Activated naive CD4-positive, alpha-beta T cell (primary cell): ENCODE measurements at places on chromosomes 12 and 14.

- no peak for DNase-seq
Observed at GRCh38 chr14:105212541-105213300, 31.6 kb upstream of the NUDT14 start.

GRCh38 chr14:59474172-59474571, 9.0 kb upstream of the GPR135 start:
- no peak for DNase-seq

DNA sequence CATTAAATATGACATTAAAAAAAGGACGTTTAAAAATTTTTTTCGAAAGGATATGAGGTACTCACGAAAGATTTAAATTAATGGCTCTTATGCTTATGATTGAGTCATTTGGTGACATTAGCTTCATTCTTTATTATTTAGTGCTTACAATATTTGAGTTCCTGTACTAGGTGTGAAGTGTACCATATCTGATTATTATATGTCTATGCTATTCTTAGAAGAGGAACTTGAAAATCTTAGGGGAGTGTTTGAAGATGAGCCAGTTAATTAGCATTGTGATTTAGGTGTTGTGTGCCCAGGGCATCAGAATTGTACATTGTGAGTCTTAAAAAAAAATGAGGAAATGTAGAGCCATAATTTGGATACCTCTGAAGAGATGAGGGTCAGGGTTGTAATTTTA, 118.6 kb downstream of the FUT8 start:
- no peak for DNase-seq

DNA sequence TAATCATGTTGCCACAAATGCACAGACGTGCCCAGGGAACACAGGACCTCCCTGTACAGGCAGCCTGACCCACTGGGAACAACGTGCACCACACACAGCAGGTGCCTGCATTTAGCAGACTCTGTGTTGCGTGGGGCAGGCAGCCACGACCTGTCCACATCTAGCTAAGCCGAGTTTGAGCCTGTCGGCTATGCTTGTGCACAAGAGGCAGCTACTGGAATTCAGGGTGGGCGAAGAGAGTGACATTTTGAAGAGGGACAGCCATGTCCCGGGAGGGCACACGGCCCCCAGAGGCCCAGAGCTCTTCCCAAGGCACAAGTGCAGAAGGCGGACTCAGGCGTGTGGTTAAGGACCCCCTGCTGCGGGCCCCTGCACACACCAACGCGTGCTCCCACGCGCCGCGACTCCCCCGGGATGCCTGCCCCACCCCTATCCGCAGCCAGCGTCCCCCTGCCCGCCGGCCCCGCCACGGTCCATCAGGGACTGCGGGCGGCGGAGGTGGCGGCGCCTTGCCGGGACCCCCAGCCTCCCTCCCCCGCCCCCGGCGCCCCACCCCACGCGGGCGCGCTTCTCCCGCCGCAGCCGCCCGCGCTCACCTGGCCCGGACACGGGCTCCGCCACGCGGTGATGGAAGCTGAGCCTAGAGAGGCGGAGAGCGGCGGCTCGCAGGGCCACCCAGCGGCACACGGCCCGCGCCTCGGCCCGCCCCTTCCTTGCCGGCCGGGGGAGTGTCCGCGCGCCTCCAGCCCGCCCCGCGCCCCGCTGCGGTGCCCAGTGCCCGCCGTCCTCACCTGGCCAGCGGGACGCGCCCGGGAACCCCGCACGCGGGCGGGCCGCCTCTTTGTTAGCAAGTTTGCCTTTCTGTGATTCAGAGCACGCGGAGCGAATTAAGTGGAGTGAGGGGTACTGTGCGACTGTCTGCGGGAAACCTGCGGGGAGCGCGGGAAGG, 125.3 kb upstream of the PRMT8 start:
- DNase-seq = no peak

DNA sequence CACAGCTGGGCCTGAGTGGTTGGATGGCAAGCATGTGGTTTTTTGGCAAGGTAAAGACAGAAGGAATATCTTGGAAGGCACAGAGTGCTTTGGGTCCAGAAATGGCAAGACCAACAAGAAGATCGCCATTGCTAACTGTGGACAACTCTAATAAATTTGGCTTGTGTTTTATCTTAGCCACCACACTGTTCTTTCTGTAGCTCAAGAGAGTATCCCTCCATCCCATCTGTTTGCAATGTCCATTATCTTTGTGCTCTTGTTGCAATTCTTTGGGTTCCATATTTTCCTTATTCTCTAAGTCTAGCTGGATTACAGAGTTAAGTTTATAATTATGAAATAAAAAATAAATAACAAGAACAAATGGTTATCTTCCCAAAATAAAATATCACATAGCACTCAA, 6.7 kb upstream of the DAAM1 start:
- DNase-seq = no peak

GRCh38 chr14:23345987-23346692, 6.5 kb downstream of the SLC22A17 start:
- no peak for DNase-seq

DNA sequence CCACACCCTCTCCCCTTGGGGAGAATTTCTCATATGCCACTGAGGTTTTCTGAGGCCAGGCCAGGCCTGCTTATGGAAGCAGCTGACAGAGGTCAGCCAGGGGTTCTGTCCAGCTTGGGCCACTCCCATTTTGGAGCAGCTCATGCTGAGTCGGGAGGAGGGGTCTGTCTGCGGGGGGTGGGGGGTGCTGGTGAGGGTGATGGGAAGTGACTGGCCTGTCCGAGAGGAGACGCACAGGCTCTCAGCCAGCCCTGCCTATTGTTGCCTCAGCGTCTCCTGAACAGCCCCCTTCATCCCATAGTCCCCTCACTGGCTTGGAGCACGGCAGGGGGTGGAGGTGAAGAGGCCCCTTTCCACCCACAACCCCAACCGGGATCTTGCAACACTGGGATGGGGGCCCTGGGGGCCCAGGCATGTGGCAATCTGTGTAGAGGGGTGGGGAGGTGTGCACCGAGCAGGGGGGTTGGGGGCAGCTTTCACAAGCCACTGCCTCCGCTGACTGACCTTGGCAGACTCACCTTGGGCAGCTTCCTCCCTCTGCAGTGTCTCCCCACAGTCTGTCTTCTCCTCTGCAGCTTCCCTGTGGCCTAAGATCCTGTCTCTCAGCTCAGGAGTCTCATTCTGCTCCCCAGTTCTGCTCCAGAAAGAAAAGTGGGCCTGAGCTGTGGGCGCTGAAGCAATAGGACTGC, 5.5 kb downstream of the CEBPE start:
- no peak for DNase-seq

DNA sequence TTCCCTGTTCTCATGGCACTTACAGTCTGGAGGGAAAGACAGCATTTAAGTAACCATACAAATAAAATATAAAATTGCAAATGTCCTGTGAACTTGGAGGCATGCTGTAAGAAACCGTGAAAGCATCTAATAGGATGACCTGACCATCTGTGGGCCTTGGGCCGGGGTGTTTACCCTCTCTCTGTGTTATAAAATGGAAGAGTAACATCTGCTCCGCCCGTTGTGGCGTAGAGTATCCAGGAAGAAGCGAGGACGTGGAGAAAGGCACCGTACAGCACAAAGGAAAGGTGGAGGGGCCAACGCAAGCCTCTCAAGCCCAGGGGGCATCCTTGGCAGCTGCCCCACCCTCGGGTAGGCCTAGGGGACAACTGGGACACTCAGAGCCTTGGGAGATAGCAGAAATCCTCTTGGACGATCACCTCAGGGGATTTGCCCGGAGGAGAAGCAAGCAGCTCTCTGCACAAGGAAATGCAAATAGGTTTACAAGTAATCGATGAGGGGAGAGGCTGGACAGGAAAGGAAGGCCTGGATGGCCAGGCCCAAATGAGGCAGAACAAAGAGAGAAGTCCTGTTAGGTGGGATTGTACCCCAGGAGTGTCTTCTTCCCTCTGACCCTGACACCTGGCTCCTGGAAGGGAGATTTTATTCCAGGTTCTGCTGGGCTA, 26.2 kb downstream of the VSX2 start:
- no peak for DNase-seq

- DNase-seq = no peak
Observed at GRCh38 chr12:113408756-113409298, 5.1 kb upstream of the SDS start.

GRCh38 chr12:10154145-10154496, 17.8 kb downstream of the OLR1 start:
- no peak for DNase-seq

- no peak for DNase-seq
Observed at GRCh38 chr12:109084425-109084824, 8.8 kb downstream of the ALKBH2 start.

GRCh38 chr12:94099632-94100031, 48.7 kb upstream of the PLXNC1 start:
- DNase-seq = no peak

GRCh38 chr12:14779834-14780233, 23.4 kb downstream of the WBP11 start:
- DNase-seq = no peak

DNA sequence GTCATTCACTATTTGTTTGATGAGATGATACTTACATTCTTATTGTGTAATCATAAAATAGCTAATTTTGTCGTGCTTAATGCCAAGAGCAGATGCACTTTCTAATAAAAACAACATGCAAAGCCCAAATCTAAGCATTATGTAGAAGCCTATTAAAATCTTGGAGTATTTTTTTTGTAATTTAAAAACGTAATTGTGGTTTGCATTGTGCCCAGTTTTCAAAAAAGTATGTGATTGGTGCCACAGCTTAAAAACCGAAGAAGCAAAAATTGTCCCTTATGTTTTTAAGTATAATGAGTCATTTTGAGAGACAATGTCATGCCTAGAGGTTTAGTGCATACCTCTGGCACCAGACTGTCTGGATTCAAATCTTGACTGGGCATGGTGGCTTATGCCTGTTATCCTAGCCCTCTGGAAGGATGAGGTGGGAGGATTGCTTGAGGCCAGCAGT, 464.8 kb upstream of the RGS6 start:
- DNase-seq = no peak

GRCh38 chr14:59484639-59485175, 390 bp downstream of the JKAMP start:
- no peak for DNase-seq

GRCh38 chr14:58690801-58691516, 53.2 kb downstream of the DACT1 start:
- DNase-seq = no peak

GRCh38 chr12:119378903-119379302, 44.4 kb downstream of the CCDC60 start:
- DNase-seq = no peak
